ENCODE measurements at places on chromosomes 16 and 17. TPM values are rescaled to one million over a fixed set of nuclear protein-coding genes. Genes with fewer than 3 reads are reported as not detected.

The GPRC5C gene
- 0.95 TPM for polyA plus RNA-seq

The CDC27 gene
- polyA plus RNA-seq = 106 TPM

The RAB11FIP4 gene
- 0.40 TPM for polyA plus RNA-seq

The DLX3 gene
- 1.4 TPM for polyA plus RNA-seq

The AOC3 gene
- not detected for polyA plus RNA-seq

The CD79B gene
- polyA plus RNA-seq = not detected

The HSD11B2 gene
- 0.19 TPM for polyA plus RNA-seq

The OSGIN1 gene
- polyA plus RNA-seq = 6.3 TPM

The KARS1 gene
- polyA plus RNA-seq = 130 TPM

The KRTAP2-4 gene
- not detected for polyA plus RNA-seq

The TP53TG3F gene
- polyA plus RNA-seq = not detected

The GPR179 gene
- polyA plus RNA-seq = not detected

The QRICH2 gene
- polyA plus RNA-seq = 1.5 TPM

The TBC1D3C gene
- not detected for polyA plus RNA-seq

The IL4R gene
- polyA plus RNA-seq = 11.7 TPM

The FA2H gene
- not detected for polyA plus RNA-seq

The KREMEN2 gene
- not detected for polyA plus RNA-seq

The KRT28 gene
- not detected for polyA plus RNA-seq

The MMP25 gene
- polyA plus RNA-seq = 0.16 TPM

The FAM117A gene
- 2.1 TPM for polyA plus RNA-seq

The RHBDF2 gene
- polyA plus RNA-seq = 12.7 TPM

The STH gene
- not detected for polyA plus RNA-seq

The PMM2 gene
- 46.4 TPM for polyA plus RNA-seq

The GALR2 gene
- polyA plus RNA-seq = not detected

The TP53TG3B gene
- not detected for polyA plus RNA-seq

The RRAD gene
- 0.70 TPM for polyA plus RNA-seq

The TERB1 gene
- polyA plus RNA-seq = not detected

The SLC6A2 gene
- not detected for polyA plus RNA-seq
